Activated naive CD4-positive, alpha-beta T cell treated with anti-CD3 and anti-CD28 coated beads, Interleukin-2, amount 50 U/mL, for 72 hours (primary cell): ENCODE measurements at places on chromosomes 11 and 22. TPM values are rescaled to one million over a fixed set of nuclear protein-coding genes. Genes with fewer than 3 reads are reported as not detected.

DNA sequence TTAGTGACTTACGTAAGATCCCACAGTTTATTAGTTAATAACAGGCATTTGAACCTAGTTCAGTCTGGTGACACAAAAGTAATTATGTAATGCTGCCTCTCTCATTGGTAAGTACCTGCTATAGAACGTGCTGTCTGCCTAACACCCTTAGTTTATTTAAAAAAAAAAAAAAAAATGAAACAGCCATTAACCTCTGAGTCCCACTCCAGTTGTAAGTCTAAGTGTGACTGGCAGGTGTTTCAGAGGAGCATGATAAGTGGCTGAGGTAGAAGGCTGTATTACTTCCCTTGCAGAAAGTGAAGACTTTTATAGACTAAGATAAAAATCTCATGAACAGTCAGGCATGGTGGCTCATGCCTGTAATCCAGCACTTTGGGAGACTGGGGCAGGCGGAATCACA, 140.5 kb downstream of the TRIM44 start:
- DNase-seq, result no peak

DNA sequence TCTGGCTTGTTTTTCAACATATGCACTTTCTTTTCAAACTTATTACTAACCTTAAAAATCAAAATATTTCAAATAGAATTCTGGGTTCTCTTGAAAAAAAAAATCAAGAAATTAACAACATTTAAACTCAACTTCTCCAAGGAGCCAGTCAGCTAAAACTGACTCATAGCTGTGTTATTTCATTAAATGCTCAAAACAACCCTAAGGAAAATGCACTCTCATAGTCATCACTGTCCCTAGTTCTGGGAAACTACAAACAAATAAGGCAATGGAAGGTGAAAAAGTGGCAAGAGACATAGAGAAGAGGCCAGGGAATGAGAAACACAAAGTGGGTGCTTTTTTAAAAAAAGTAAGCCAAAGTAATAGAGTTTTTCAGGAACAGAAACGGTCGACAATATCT, 4.1 kb upstream of the ARHGAP20 start:
- DNase-seq, result no peak

DNA sequence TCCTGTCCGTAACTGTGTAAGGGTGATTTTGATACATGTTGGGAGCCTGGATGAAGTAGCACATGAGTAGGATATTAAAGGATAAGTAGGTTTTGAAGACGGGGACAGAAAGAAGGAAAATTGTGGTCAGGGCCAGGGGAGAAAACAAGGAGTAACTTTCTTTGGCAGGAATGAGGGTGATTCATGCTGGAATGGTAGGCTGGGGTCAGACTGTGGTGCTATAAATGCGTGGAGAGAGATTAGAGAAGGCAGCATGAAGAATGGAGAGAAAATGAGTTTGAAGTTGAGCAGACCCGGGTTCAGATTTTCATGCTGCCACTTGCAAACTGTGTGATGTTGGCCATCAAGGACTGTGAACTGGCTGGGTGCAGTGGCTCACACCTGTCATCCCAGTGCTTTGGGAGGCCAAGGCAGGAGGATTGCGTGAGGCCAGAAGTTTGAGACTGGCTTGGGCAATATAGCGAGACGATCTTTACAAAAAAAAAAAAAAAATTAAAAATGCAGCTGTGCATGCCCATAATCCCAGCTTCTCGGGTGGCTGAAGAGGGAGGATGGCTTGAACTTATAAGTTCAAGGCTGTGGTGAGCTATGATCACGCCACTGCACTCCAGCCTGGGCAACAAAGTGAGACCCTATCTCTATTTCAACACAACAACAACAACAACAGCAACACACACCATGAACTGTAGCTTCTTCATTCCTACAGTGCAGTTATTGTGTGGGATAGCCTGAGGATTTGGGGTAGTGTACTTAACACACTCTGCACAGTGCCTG, 22.3 kb downstream of the ZBTB16 start:
- no peak for DNase-seq

The IL18 gene
- not detected for total RNA-seq
